ENCODE measurements at places on chromosomes 6 and 20. TPM values are rescaled to one million over a fixed set of nuclear protein-coding genes. Genes with fewer than 3 reads are reported as not detected.
A peak's percentile ranks its signal among the peaks of the same experiment; 100 is the strongest.

MOCS3 gene
- total RNA-seq, result 6.0 TPM

SOX18 gene
- total RNA-seq, result 0.15 TPM

KCNB1 gene
- 0.05 TPM for total RNA-seq

ANKRD66 gene
- total RNA-seq, result not detected

DNA sequence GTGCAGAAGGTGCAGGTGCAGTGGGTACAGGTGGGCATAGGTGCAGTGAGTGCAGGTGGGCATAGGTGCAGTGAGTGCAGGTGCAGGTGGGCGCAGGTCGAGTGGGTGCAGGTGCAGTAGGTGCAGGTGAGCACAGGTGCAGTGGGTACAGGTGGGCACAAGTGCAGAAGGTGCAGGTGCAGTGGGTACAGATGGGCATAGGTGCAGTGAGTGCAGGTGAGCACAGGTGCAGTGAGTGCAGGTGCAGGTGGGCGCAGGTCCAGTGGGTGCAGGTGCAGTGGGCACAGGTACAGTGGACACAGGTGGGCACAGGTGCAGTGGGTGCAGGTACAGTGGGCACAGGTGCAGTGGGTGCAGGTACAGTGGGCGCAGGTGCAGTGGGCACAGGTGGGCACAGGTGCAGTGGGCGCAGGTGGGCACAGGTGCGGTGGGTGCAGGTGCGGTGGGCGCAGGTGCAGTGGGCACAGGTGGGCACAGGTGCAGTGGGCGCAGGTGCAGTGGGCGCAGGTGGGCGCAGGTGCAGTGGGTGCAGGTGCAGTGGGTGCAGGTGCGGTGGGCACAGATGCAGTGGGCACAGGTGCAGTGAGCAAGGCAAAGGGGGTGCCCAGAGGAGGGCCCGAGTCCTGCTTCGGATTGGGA lies 15.3 kb downstream of the ZBTB46 start:
- no peak for DNase-seq

DNA sequence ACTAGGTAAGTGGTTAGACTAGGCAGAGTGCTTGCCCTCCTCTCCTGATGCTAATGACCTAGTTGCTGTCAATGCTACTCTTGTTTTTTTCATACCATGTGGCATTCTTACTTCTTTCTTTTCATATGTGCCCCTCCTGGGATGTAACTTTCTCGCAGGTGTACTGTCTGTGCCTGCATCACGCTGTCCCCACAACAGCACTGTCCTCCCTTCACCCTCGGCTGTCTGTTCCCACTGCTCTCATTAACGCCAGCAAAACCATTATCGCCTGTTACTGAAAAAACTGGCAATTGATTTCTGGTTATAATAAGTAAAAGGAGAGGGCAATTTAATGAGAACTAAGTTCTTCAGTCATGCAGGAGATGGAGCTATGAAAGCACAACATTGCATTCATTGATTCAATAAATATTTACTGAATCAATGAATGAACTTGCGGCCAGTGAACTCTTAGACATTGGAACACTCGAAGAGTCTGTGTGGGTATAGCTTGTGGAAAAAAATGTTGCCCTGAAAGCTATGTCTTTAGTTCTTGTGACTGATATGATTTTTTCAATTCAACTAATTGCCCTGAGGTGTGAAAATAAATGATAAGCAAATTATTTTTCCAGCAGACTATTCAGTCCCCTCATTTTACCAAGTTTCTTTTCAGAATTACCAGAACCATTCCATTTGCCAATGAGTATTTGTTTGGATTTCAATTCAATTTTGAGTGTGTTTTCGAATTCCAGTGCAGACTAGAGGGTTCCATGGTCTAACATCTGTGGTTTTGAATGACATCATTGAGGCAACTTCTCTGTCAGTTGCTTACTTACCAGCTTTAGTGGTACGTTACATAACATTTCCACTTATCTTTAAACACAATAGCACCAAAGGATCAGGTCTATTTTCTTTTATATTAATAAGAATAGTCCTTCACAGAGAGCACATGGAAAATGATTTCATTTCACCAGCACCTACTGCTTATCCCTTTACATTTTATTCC lies 2.1 kb downstream of the SLC17A4 start:
- DNase-seq, result no peak

DNA sequence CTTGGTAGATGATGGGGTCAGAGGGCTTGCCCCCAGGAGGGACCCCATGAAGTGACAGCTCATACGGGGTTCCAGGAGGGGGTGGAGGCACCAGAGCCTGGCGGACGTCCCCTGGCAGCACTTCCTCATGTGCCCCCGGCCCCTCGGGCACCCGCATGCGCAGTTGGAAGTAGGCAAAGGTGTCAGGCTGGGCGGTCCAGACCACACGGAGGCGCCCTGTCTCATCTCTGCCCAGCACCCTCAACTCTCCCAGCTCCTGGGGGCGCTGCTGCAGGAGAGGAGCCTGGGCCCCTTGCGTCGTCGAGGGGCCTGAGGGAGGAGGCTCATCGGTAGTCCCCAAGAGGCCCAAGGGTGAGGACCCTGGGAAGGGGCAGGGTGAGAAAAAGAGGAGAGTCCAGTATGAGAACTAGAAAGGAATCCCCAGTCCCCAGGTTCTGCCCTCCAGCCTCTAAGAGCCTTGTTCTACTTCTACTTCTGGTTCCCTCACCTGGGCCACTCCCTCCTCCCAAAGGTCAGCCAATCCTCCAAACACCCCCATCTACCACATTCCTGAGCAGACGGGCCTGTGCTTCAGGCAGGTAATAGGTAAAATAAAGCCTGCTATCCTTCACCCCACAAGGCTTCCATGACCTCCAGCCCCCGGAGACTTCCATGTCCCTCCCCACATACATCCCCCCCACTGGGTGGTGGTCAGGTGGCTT lies 23.2 kb downstream of the TNXB start:
- no peak for DNase-seq

GRCh38 chr20:37796121-37796520 lies 102.3 kb downstream of the CTNNBL1 start:
- no peak for DNase-seq

- DNase-seq, result no peak
Measured at GRCh38 chr20:22807646-22808244, 223.4 kb upstream of the FOXA2 start.

DNA sequence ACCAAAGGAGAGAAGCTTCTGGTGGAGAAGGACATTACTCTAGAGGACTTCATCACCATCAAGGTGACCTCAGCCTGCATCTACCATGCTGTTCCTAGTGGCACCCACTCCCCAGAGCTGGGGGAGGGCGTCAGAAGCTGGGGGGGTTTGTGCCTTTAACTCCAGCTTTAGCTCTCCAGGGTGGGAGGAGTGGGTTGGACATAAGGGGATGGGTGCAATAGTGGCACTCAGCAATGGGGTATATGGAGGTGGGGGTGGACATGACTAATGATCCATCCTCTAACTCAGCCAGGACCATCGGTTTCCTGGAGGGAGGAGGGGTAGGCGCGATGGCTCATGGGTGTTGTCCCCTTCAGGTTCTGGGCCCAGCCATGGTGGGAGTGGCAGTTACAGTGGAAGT lies 40.1 kb downstream of the SNRPB start:
- no peak for DNase-seq

DNA sequence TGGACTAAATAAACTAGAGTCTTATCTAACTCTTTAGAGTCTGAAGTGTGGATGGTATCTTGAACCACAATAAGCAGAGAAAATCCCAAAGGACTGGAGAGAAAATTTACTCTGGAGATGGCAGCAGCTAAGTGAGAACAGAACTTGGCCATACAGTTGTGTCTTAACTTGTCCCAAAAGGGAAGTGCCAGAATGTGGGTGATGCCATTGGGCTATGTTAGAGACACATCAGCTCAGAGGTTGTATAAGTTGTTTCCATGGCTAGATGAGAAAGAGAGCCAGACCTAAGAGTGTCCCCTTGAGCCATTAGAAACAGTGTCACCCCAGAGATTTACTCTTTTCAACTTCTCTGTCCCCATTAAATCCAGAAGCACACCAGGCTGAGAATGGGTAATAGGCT lies 36.2 kb downstream of the FOXO3 start:
- DNase-seq, result no peak

DNA sequence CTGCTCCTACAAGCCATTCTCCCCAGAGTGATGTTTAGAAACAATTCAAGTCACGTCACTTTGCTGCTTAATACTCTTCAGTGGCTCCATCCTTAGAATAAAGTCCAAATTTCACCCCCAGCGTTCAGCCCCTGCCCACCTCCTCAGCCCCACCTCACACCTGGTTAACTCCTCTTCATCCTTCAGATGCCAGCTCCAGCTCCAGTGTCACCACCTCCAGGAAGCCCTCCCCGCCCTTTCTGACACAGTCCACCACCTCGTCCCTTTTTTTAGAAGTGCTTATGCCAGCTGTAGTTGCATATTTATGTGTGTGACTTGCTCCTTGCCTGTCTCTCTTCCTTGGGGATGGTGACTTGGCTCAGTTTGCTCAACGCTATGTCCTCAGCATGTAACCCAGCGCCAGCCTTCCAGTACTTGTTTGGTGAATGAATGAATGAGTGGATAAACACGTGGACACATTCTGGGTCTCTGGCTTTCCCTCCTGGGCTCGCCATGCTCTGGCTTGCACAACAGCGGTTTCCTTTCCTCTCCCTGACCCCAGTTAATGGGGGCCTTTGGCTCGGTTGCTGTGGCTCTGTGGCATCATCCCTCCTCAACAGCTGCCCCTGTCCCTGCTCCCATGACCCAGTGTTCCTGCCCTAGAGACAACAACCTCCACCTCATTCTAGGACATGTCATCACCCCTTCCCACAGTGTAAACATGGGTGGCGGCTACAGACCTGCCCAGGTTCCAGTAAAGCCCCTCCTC lies 3.7 kb upstream of the IP6K3 start:
- DNase-seq, result no peak

GRCh38 chr6:122829456-122829855 lies 40.4 kb downstream of the SMPDL3A start:
- DNase-seq, result no peak

DNA sequence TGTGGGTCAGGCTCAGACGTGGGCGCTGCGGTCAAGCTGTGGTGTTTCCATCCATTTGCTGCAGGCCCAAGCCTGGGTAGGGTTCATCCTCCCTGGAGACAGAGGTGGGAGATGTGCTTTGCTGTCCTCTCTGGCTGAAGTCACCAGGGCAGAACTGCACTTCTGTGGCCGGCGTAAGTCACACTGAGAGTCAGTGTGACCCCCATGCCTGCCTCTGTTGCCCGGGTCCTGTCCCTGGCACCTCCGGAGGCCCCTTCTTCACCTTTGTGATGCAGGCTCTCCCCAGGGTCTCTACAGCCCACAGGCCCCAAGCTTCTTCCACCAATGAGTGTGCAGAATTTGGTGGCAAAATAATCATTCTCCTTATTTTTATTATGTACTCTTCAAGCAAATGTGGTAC lies 53.8 kb upstream of the DACT2 start:
- no peak for DNase-seq

DNA sequence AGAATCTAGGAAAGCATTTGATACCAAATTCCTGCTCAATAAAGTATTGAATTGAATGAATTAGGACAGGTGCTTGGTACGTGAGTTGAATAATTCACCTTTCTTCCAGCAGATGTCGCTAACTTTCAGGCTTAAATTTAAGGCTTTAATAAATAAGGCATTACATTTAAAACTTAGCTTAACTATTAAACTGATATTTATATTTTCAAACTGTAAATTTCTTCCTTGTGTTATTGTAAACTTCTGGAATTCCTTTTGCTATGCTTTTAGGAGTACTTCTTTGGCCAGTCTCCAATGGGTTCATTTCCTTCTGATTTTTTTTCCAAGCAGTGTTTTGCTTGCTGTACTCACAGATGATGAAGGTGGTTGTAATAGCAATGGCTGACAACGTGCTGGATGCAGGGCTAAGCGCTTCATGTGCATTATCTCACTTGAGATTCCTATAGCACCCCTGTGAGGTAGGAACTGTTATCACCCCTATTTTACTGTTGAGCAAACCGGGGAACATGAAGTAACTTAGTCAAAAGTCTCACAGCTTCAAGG lies 71.3 kb upstream of the SLC2A12 start:
- peak; percentile 89 for DNase-seq

DNA sequence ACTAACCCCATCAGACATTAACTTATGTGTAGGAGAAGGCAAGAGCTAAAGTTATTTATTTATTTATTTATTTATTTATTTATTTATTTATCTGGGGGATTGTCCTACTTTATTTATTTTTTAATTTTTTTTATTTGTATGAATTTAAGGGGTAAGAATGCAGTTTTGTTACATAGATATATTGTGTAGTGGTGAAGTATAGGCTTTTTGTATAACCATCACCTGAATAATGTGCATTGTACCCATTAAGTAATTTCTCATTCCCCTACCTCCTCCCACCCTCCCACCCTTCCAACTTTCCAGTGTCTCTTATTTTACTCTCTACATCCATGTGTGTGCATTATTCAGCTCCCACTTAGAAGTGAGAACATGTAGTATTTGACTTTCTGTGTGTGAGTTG lies 51.6 kb downstream of the SPTLC3 start:
- no peak for DNase-seq

DNA sequence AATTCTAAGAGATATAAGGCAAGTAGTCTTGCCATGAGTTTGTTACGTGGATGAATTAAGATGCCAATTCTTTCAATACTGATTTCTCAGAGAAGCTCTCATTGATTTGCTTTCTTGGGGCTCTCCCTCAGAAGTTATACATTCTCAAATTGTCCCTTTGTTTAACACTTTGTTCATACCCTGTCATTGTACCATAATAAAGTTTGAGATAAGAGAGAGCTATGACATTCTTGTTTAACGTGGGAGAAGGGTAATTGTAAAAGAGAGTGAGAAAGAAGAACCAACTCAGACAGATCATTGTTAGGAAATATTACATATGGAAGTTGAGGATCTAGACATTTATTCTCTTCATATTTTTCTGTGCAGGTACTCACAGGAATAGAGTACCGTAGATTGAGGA lies 19.1 kb downstream of the ACSS2 start:
- DNase-seq, result no peak

- peak; percentile 17 for DNase-seq
Measured at GRCh38 chr20:10040070-10040975, 5.5 kb downstream of the ANKEF1 start.

- DNase-seq, result no peak
Measured at GRCh38 chr20:33450867-33451266, 7.3 kb upstream of the SNTA1 start.

DNA sequence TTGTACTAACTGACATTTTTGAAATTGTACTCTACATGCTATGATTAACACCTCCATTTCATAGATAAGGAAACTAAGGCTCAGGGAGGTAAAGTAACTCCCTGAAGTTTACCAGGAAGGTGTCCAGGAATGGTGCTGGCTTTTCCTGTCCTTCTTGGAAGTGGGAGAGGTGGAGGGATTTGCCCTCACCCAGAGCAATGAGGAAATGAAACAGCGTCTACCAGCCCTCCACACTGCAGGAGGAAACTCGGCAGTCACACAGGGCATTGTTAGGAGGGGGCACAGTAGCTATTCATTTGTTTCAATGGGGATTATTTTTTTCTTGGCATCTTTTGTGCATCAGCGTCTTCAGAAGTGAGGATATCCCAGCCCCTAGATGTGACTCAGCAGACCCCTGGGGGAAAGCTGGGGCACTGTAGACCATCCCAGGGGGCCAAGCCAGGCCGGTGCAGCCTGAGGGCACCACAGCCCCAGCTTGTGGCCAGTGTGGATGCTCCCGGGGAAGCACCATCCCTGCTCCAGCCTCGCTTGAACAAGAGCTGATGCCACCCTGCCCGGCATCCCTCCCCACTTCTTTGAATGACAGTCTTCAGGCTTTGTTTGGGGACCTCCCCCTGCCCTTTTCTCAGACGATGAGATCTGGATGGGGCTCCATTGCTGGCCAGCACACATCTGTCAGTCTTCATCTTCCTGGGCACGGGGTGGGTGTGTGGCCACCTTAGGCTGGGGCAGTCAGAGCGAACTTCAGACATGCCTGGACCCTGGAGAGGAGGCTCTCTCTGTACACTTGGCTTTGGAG lies 224.4 kb upstream of the PMEPA1 start:
- no peak for DNase-seq
